Endodermal cell (in vitro differentiated cells): ENCODE measurements at places on chromosomes 4 and X. TPM values are rescaled to one million over a fixed set of nuclear protein-coding genes. Genes with fewer than 3 reads are reported as not detected.
A peak's percentile ranks its signal among the peaks of the same experiment; 100 is the strongest.

GRCh38 chr4:22482250-22483127, 33.4 kb downstream of the ADGRA3 start:
- no peaks in the 10 kb centered on the region for H3K27me3 ChIP-seq
- no peak overlapping the region for H3K27ac ChIP-seq
- no peak overlapping the region for H3K4me3 ChIP-seq
- no peaks in the 10 kb centered on the region for H3K36me3 ChIP-seq

GRCh38 chr4:6343939-6344408, 74.3 kb downstream of the WFS1 start:
- no peaks in the 10 kb centered on the region for H3K36me3 ChIP-seq
- H3K27ac ChIP-seq: no peak overlapping the region
- no peaks in the 10 kb centered on the region for H3K4me1 ChIP-seq
- DNase-seq: peak; percentile 73
- no peak overlapping the region for H3K4me3 ChIP-seq

DNA sequence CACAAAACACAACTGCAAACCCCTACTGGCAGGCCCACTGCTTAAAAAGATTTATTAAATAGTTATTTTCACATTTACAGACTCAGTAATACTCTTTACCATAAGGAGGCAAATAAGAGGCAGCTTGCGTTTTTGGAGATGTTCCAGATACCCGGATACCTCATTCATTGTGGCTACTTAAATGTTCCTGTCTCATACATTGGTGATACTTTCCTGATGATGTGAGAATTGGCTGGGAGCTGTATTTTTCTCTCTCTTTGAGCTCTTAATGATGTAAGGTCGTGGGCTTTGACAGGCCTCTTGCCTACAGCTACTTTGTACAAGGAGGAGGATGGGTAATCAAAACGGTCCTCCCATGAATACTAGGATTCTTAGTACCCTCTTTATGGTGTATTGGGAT, 101.5 kb downstream of the AKAP4 start:
- no peaks in the 10 kb centered on the region for H3K36me3 ChIP-seq
- no peaks in the 10 kb centered on the region for H3K4me1 ChIP-seq
- H3K27ac ChIP-seq: no peak overlapping the region
- no peak overlapping the region for H3K4me3 ChIP-seq
- DNase-seq: no peak

DNA sequence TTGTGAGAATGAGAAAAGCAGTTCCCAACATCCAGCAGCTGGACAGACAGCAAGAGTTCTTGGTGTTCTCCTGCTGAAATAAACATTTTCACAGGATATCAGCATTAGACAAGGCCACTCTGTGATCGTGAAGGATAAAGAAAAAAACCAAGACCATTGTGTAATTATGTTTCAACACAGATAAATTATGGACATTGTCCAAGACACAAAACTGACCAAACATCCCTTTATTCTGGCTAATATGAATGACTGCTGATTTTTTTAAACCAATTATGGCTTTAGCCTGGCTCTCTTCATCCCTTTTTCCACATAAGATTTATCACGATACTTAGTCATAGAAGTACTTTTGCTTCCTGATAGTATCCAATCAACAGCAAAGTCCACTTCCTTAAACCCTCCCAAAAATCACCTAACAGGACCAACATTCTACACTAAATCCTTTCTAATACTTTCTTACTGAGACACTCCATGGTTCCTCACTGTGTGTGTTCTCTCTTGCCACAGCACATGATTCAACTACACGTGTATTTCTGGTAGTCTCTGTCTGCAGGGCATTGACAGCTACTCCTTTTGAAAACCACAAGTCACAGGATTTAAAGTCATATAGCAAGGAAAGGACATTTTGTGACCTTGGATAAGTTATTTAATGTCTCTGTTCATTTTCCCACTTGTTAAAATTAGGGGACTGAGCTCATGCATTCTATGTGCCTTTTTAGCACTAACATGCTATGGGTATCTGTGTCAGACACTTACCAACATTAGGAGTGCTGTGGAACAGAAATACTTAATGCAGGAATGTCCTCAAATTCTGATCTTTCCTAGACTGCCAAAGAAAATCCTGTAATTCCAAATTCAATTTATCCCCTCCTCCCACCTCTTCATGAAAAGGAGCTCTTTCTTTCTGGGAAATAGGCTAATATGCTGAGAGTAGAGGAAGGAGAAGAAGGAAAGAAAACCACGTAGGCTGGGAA, 137.2 kb upstream of the PGRMC2 start:
- no peak overlapping the region for H3K27ac ChIP-seq
- no peaks in the 10 kb centered on the region for H3K4me1 ChIP-seq
- DNase-seq: no peak
- H3K4me3 ChIP-seq: no peak overlapping the region
- H3K27me3 ChIP-seq: no peaks in the 10 kb centered on the region

DNA sequence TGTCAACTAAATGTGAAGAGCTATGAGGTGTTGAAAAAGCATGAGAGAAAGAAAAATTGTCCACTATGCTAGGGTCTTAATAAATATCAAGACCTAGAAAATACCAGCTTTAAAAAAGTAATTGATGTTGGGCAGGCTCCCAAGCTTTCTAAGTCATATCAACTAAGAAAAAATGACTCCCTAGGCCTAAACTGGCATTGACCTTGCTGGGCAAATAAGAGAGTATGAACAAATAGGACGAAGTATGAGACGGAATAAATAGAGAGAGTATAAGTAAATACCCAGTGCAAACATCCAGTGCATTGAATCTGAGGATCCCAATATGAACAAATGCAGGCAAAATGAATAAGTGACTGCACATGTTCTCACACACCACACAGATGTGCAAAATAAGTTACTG, 3.2 kb downstream of the KDR start:
- no peaks in the 10 kb centered on the region for H3K36me3 ChIP-seq
- no peak overlapping the region for H3K4me3 ChIP-seq
- no peaks in the 10 kb centered on the region for H3K4me1 ChIP-seq
- DNase-seq: no peak
- H3K27ac ChIP-seq: no peak overlapping the region

GRCh38 chr4:77800483-77801259, 18.5 kb downstream of the CNOT6L start:
- no peak overlapping the region for H3K4me3 ChIP-seq
- H3K4me1 ChIP-seq: no peaks in the 10 kb centered on the region
- no peak for DNase-seq
- H3K36me3 ChIP-seq: no peaks in the 10 kb centered on the region
- peak overlapping the region; percentile 29 for H3K27ac ChIP-seq

Gene PPEF2
- total RNA-seq: not detected in 3 replicates

Gene ZFP42
- total RNA-seq: 58.5 and 73.6 TPM in 2 replicates
